Spleen (tissue), 13 donors: ENCODE measurements at places on chromosomes 7 and 10. TPM values are rescaled to one million over a fixed set of nuclear protein-coding genes. Genes with fewer than 3 reads are reported as not detected.

- DNase-seq, result no peak
These were observed 155.8 kb downstream of the BMPER start for GRCh38 chr7:34061149-34061548.

DNA sequence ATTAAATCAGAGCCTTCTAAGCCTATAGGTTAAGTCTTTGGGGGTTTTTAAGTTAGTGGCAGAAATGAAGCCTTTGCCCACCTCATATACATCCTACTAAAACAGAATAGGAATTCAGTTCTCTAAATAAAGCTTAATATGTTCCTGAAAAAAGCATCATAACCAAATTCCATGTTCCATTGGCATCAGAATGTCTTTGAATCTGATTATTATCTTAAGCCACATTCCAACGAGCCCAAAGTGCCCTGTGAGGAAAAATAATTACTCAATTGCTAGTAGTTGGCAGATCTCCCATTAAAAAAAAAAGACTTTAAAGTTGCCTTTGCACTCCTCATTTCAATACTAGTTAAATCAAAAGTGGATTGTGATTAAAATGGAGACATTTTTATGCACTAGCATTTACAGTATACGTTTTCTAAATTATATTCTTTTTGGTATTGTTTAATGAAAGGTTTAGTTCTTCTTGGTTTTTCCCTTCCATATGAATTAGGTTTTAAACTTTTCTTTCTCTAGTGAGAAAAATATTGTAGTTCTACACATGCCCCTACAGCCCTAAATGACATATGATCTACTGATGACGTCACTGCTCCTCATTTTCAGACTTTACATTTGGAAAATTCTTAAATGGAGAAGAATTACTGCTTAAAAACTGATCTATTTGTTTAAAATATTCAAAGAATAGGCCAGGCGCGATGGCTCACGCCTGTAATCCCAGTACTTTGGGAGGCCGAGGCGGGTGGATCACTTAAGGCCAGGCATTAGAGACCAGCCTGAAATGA, 54.3 kb upstream of the CABCOCO1 start:
- no peak for DNase-seq

- no peak for DNase-seq
These were observed 86.1 kb upstream of the PPP2R2D start for GRCh38 chr10:131814567-131815265.

DNA sequence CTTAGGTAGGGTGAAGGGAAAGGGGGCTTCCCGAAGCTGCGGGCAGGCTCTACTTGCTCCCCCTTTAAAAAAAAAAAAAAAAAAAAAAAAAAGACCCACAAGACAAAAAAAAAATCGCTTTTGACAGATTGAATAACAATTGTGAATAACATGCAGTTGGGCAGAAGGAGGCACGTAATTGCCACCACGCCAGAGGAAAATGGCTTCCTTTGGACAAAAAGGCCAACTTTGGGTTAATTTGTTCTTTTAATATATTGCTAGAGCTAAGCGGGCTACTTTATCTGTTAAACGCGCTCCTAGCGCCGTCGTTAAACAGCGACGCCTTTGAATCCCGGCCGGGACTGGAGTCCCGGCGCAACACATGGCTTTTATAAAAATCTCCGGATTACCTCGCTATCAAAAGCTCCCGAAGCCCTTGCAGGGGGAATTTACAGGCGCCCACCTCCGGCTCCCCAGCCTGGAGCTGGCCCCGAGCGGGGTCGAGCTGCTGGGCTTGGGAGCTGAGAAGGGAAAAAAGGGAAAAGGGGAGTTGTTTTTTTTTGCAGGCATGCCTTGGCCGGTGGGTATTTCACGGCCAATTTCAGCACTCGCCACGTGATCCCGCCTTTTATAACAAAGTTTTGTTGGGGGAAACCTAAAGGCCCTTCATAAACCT, 1.2 kb downstream of the HOXA11 start:
- peak; percentile 58 for DNase-seq

The CPEB3 gene
- 1.0 TPM for polyA plus RNA-seq

The MEOX2 gene
- 0.24 TPM for polyA plus RNA-seq
